Stimulated activated CD4-positive, alpha-beta T cell treated with anti-CD3 and anti-CD28 coated beads, Interleukin-1b, Interleukin-23, amount 100 ng/mL, for 1 hour (primary cell): ENCODE measurements at places on chromosomes 11 and 22.

GRCh38 chr22:26436903-26437515, 7.9 kb downstream of the ASPHD2 start:
- no peak for DNase-seq

- no peak for DNase-seq
Measured at GRCh38 chr11:57917632-57918031, 106.0 kb upstream of the OR9Q1 start.

DNA sequence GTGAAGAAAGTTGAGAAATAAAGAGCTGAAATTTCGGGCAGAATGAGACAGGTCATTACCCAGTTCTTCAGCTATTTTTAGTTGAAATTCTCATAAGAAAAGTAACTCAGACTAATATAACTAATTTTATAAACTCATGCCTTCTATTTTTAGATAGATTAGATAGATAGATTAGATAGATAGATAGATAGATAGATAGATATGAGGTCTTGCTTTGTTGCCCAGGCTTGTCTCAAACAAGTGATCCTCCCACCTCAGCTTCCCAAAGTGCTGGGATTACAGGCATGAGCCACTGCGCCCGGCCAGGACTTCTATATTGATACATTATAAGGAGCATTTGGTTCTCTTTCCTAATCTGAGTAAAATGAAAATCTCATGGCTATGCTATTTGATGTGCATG, 26.9 kb upstream of the OR8G1 start:
- DNase-seq, result no peak

DNA sequence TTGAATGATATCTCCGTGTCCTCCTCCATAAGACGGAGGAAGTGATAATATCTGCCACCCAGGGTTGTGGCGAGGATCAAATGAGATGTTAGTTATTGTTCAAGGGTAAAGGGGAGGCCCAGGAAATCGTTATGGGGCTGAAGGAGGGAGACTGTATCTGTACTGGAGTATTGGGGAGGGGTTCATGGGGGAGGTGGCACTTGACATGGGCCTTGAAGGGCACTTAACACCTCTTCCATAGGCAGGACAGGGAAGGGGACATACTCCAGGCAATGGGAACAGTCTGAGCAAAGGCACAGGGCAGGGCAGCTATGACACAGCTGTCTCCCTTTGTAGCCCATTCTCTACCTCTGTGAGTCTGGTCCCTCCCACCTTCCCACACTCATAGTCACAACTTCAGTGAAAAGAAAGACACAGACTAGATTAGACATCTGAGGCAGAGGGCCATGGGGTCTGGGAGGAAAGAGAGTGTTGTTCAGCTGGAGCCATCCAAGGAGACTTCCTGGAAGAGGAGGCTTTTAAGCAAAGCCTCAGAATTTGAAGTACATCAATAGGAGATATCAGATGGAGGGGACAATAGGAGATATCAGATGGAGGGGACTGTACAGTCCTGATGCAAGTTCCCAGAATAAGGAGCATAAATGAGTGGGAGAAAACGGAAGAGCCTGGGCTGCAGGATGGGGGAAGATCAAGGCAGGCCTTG, 15.8 kb upstream of the DGKZ start:
- DNase-seq, result no peak

GRCh38 chr22:24996420-24996952, 44.0 kb downstream of the KIAA1671 start:
- DNase-seq, result no peak

- no peak for DNase-seq
Measured at GRCh38 chr22:44172370-44173108, 8.2 kb upstream of the PARVG start.

GRCh38 chr11:30377347-30377746, 54.4 kb downstream of the ARL14EP start:
- no peak for DNase-seq

GRCh38 chr22:42770941-42771647, 50.4 kb upstream of the A4GALT start:
- DNase-seq, result no peak

DNA sequence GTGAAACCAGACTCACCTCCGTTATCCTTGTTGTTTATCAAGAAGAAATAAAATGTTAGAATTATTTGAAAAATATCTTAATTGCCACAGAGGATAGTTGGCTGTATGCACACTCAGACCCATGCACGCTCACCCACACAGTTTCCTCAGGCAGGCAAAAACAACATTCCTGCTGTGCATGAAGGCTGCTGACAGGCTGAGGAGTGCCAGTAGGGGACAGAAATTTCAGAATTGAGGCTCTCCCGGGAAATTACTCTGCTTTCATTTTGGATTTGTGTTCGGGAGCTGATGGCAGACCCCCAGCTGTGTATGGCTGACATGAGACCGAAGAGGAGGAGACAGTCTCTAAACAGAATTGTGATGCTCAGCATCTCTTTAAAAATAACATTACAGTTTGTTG, 87.5 kb downstream of the AMOTL1 start:
- no peak for DNase-seq

- DNase-seq, result no peak
Measured at GRCh38 chr11:5922749-5923426, 19.2 kb upstream of the OR56A3 start.

DNA sequence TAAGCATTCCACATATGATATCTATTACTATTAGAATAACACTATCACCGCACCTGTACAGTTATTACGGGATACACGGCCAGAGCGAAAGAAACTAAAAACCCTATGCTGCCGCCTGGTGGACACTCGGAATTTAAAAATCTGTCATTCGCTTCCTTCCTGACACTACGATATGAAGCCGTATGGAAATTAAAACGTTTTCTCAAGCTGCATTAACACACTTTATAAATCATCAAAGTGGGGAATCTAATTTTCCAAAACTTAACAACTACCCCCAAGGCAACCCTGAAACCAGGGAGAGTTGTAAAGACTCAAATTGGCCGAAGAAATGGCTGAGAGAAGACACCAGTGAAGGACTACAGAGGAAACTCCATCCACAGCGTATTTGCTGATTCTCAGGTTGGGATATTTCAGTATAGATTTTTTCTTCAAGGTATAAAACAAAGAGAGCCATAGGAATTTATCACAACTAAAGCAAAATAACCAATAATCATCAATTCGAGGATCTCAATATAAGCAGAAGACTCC, 1.4 kb downstream of the CCDC73 start:
- DNase-seq, result peak; percentile 7

DNA sequence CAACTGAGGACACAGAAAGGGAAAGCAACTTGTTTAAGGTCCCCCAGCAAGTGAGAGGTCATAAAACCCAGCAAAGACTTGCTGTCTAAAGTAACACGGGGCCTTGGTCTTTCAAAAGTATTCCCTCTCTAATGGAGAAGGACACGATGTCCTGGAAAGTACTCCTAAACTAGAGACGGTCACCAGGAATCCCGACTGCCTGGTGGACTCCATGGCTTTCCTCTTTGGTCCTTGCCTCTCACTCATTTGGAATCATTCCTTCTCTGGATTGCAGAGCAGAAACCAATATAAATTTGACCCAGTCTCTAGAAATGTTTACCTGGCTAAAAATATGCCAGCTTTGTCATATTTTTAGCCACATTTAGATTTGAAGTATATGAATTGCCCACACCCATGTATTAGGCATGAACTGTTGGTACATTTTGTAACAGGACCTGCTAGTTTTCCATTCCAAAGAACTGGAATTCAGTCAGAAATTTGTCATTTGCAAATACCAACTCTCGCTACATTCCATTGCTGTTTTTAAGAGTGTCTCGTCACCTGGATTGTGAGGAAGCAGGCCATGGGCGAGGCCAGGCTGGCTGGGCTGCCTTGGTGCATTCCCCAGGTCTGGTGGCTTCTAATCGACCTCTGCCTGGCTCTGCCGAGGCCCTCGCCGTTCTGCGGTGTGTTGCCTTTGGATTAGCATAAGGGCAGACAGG, 12.9 kb downstream of the NAV2 start:
- no peak for DNase-seq

GRCh38 chr11:129861702-129862522, 33.5 kb downstream of the NFRKB start:
- no peak for DNase-seq

- DNase-seq, result no peak
Measured at GRCh38 chr11:34977089-34977912, 60.9 kb downstream of the PDHX start.

DNA sequence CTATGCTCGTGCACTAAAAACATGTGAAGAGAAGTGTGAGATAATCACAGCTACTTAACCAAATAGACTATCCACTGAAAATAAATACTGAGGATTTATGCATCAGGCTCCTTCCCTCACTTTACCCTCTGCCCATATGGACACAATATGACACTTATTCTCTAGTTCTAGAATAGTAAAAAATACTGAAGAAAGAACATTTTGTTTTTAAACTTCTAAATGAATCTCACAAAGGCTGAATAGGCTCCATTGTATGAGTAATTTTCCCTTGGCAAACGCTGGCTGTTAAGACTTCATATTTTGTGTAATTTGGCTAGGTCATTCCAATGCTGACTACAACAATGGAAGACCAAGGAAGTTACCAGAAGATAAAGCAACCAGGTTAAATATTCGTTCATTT, 9.9 kb downstream of the HPS5 start:
- DNase-seq, result no peak

DNA sequence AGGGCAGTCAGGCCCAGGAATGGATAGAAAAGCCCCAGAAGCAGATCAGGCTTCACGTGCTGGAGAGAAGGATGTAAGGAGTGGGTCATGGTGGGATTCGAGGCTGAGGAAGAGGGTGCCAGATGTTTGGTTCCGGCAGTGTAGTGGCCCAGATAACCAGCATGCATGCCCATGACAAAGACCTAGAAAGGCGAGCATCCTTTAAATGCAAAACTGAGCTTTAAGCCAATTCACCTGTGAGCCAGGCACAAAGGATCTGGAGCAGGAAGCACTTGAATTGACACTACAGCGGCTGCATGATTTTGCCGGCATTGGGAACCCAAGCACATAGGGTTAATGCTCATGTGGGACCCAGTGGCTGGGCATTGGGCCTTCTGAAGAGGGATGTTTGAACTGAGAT, 185.5 kb downstream of the TRIM29 start:
- DNase-seq, result no peak

DNA sequence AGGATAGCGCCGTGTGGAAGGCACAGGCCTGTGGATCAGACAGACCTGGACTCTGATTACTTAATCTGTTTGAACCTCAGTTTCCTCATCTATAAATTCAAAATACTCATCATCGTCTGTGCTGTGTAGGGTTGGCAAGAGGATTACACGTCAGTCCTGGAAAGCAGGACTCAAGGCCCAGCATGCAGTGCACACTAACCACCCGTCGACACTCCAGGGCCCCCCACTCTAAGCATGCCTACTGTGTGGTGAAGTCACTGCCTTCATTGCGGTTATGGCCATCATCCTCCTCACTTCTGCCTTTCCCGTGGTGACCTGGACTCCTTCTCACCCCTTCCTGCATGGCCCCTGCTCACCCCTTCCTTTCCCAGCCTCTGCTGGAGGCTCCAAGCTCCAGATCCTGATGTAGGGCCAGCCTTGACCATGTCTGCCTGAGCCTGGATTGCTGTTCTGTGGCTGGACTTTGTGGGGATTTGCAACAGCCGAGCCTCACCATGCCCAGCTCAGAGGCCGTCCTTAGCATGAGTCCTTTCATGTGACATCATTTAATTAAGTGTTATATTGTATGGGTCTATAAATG, 1158.0 kb downstream of the TBC1D22A start:
- DNase-seq, result no peak

- DNase-seq, result no peak
Measured at GRCh38 chr22:47107431-47107830, 345.0 kb downstream of the TBC1D22A start.

GRCh38 chr22:42271191-42271813, 849 bp upstream of the TCF20 start:
- no peak for DNase-seq

DNA sequence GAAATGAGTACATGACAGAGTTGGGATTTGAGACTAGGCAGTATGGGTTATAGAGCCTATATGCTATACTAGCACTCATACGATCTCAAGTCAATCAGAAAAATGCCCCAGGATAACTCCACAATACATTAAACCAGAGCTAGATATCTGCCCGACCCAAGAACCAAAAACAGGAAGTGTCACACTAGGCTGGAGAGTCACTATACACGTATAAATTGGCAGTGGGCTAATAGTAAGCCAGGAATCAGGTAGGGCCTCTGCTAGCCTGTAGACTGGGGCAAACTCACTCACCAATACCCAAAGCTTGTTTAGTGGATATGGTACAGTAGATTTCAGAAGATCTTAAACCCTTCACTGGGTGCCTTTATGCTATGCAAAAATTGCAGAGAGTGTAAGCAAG, 16.2 kb upstream of the EIF4G2 start:
- no peak for DNase-seq

GRCh38 chr11:11558396-11558795, 63.4 kb downstream of the GALNT18 start:
- DNase-seq, result no peak

DNA sequence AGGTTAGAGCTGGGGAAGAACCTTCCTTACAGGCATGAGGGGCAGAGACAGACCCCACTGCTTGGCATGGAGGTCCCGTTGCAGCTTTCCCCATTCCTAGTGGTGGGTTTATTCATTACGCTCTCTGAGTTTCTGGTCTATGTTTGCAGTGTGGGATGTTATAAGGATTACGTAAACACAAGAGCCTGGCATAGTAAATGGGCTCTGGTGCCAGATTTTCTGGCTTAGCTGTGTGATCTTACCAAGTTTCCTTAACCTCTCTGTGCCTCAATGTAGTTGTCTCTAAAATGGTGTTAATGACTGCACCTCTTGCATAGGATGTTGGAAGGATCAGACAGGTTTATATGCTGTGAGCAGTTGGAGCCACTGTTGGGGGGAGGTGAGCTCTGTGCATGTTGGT, 15.1 kb downstream of the DTX4 start:
- DNase-seq, result no peak

- no peak for DNase-seq
Measured at GRCh38 chr22:20437613-20438426, at the start of gene SCARF2. Gene SCARF2 (minus strand): TSS chr22:20437825. CDS start chr22:20437754, 71 bp downstream.

DNA sequence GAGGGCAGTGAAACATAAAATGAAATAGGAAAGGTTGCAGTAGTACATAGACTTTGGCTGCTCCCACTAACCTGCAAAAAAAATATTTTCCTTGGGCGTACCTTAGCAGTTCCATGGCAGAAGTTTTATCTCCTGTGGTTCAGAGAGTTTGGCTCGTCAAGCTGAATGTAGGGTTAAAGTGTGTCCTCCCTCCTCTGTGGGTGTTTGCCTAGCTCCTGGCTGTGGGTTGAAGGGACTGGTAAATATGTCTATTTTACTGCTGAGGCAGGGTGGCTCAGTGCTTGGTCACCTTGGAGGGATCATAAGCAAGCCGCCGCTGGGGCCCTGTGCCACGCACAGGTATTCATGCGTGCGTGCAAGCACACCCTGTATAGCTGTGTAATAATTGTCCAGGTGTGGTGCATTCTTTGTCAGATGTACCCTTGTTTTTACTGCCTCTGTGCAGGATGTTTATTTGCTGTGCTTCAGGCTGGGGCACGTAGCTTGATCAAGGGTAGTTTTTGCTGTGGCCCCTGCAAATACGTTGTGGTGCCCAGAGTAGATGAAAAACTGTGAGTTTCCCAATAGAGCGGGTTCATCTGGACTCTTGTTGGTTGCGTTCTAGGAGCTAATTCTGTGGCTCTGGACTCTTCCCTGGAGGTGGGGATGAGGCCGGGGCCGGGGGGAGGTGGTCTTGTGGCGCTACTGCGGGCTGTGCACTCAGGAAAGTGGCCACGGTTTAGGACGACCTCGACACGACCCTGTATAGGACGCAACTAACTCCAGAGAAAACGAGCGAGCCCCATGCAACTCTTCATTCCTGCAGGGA, 732 bp upstream of the SORL1 start:
- DNase-seq, result no peak

- no peak for DNase-seq
Measured at GRCh38 chr22:17791196-17791595, 16.9 kb upstream of the BID start.
